ENCODE measurements at places on chromosomes 12 and 14.

- no peak for DNase-seq
Observed at GRCh38 chr14:90426663-90427062, 29.8 kb downstream of the CALM1 start.

- DNase-seq = no peak
Observed at GRCh38 chr14:24840204-24840893, 206.4 kb upstream of the GZMB start.

DNA sequence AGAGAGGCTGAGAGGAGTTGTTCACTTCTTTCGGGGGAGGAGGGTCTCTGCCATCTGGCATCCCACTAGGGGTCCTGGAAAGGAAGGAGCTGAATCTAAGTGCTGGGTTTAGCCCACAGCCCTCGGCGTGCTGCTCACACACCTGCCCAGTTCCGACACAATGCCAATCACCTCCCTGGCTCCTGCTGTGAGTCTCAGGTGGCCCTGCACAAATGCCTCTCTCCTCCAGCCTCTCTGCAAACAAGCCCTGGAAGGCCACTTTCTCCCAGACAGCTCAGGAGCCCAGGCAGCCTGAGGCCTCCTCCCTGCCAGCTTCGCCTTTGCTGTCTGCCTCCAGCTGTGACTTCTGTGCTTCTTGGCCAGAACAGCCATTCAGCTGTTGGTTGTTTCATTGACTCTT is 51.2 kb downstream of the SMIM41 start:
- DNase-seq = peak; percentile 61

DNA sequence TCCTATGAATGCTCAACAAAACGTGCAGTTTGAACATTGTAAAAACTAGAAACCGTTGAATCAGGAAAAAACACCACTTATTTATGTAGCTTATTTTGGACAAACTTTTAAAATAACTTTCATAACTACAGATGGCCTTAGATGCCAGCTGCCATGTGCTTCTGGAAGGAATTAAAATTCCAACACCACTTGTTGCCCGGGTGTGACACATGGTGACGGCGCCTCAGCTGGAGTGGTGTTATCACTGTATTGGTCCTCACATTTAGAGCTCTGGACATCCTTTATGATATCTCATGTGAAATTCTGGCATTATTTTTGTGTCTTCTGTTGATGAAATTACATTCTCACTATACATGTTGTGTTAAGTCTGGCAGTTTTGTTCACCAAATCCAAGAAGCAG is 211.0 kb downstream of the IPO8 start:
- no peak for DNase-seq

- DNase-seq = no peak
Observed at GRCh38 chr14:50649691-50650090, 18.4 kb downstream of the SAV1 start.

DNA sequence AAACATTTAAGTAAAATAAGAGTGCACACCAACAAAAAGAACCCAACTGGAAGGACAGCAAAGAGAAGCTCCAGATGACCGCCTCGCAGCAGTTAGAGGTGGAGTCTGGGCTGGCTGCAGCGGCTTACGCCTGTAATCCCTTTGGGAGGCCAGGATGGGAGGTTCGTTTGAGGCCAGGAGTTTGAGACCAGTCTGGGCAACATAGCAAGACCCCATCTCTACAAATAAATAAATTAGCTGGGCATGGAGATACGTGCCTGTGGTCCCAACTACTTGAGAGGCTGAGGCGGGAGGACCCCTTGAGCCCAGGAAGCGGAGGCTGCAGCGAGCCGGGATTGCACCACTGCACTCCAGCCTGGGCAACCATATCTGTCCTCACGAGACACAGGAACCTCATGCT is 15.2 kb downstream of the LRCOL1 start:
- DNase-seq = no peak

GRCh38 chr12:124443931-124444712 is 123.3 kb downstream of the NCOR2 start:
- no peak for DNase-seq

DNA sequence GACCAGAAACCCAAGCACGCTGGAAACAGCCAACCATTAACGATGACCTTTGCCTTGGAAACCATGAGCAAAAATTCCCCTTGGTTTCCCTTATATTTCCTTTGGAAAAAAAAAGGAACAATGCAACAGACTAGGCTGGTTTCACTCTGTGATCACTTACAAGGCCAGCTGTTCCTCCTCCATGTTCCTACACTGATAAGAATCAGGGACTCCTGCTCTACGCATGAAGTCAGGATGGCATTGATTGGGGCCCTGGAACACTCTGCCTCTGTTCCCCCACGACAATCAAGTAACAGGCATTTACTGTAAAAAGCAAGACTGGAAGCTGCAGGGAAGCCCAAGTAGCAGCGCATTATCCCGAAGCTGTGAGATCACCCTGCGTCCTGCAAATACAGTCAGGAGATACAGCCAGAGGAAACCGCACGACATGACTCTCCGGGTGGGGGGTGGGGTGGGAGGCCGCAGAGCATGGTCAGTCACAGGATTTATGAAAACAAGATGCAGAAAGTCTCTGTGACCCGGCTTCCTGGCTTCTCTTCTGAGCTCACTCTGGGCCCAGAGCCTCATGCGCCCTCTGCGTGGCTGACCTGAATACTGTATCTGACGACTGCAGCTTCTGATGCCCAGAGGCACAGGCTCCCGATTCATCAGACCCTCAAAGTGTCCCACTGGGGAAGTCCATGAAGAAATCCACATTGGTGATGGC is 31.1 kb downstream of the SSH1 start:
- DNase-seq = peak; percentile 82

DNA sequence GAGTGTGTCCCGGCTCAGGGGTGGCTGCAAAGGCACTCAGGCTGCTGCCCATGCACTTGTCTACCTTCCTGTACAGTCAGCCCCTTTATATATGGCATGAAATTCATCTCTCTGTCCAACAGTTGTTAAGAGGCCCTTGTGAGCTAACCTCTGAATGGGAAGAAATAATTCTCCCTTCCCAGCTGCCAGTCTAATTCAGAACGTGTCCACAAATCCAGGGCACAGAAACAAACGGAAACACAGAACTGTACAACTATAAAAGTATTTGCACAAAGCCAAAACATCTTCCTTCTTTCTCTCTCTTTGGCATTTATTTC is 849 bp downstream of the KRT5 start:
- DNase-seq = no peak

- no peak for DNase-seq
Observed at GRCh38 chr14:38012056-38012455, 195.6 kb upstream of the SSTR1 start.

- DNase-seq = no peak
Observed at GRCh38 chr12:76530516-76530915, 29.1 kb downstream of the OSBPL8 start.

DNA sequence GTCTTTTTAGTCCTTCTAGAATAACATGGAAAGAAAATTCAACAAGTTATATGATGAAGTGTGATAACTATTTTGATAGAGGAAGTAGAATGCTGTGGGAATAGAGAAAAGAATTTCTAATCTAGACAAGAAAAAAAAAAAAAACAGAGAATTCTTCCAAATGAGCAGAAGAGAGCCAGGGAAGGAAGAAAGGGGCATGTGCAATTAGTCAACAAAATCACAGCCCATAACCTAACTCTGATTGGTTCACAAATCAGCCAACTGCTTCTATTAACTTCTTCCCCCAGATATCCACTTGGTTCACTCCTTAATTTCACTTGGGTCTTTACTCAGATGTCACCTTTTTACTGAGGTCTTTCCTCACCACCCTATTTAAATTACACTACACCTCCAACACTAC is 69.5 kb downstream of the BTG1 start:
- no peak for DNase-seq

DNA sequence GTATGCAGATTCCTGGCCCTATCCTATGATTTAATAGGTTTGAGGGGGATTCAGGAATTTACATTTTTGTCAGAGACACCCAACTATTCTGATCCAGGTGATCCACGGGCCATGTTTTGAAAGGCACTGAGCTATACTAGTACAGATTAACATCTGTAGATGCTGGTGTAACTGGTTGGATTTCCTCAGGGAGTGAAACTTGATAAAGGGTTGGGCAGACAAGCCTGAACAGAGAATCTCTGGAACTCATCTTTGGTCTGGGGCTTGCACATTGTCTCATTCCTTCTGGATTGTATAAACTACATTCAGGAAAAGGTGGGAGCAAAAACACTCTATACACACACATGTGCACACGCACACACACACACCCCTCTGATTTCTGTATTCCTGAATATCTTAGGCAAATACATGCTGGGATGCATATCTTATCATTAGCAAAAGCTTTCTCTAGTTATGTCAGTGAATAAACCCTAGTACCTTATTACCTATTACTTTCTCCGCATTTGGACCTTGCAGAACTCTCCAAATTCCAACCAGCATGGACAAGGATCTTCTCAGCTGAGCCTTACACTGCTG is 104.6 kb downstream of the SLC38A1 start:
- no peak for DNase-seq

DNA sequence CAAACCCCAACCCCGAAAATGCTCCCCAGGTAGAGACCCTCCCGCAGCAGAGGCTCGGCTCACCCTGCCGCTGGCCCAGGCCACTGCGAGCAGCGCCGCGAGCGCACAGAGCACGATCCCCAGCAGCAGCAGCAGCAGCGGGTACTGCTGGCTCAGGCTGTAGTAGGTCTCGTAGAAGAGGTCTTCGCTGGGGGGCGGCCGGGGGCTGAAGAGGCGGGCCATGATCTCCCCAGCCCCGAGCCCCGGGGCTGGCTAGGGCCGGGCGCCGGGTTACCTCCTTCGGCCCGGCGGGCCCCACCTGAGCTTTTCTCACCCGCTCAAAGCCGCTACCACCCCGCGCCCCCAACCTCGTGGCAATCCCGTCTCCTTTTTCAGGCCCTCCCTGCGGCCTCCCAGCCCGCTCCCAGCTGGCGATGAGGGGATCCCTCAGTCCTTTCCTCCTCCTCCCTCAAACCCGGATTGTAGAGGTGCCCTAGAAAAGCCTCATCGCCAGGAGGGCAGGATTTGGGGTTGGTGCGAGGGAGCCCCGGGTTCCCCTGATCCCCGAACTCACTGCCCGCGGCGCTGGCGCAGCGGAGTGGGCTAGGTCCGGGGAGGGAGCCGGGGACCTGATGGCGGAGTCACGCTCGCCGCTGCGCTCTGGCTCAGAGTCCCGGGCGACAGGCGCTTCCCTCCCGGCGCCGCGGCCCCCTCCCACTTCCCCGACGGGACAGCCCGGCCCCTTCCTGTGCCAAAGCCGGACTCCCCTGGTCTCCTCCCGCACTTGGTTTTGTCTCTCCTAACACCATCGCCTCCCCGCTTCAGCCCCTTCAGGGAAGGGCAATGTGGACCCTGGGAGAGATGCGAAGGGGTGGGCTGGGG is at the start of gene ADCY4:
TSS of gene ADCY4 (minus strand) at position 641 of the 861 bp plus-strand sequence. CDS start at position 222, 419 bp downstream.
- peak; percentile 89 for DNase-seq

DNA sequence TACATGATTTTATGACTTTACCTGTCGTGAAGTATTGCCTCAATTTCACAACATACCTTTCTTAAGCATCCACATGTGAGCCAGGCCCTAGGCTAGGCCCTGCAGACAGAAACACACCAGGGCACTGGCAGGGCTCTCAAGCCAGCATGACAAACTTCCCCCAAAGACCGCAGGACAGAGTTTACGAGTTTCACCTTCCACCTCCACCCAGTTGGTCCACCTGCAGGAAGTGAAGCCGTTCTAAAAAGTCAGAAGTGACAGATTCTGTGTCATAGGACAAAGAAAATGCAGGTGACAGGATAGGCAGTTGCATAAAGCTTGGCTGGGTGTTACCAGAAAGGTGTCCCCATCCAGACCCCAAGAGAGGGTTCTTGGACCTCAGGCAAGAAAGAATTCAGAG is 382.3 kb downstream of the PCNX1 start:
- DNase-seq = no peak

GRCh38 chr12:29580971-29581370 is 83.5 kb upstream of the OVCH1 start:
- DNase-seq = no peak

DNA sequence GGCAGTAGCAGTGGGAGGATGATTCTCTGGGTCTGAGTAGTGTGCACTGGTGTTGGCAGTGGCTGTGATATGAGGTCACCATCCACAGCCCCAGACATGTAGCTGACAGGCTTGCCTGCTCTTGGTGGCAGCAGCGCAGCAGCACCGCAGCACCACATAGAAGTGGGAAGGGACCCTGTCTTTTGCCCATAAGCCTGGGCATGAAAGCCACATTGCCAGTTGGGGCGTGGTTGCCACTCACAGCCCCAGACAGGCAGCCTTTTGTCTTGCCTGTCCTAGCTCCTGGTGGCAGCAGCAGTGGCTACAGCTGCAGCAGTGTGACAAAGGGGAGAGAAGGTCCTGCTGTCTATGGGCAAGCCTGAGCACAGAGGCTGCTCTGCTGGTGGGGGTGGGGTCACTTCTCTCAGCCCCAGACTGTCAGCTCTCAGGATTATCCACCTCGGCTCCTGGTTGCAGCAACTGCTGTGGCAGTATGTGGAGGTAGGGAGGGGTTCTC is 71.5 kb downstream of the BRMS1L start:
- no peak for DNase-seq

- no peak for DNase-seq
Observed at GRCh38 chr14:34220378-34220706, 241.7 kb downstream of the SPTSSA start.

- no peak for DNase-seq
Observed at GRCh38 chr14:67526181-67526580, 6.9 kb upstream of the PLEKHH1 start.

GRCh38 chr12:26017484-26018211 is 59.2 kb downstream of the RASSF8 start:
- no peak for DNase-seq

- DNase-seq = no peak
Observed at GRCh38 chr14:71591929-71592328, 340.3 kb upstream of the RGS6 start.

DNA sequence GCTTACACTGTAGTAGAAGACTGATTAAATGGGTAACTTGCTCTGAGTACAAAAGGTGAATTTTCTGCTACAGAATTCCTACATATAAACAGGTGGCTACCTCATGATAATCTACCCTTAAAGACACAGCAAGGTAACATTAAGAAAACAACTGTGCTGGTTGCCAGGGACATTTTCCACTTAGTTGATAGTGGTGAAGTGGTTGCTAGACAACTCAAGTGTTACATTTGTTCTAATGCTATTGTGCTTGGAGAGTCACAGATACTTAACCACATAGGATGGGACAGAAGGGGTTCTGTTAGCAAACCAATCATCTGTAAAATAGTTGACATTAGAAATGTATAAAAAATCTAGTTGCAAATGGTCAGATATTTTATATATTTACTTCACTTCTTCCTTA is 870.3 kb upstream of the SEL1L start:
- no peak for DNase-seq
